ENCODE measurements at places on chromosomes 7 and 10.

DNA sequence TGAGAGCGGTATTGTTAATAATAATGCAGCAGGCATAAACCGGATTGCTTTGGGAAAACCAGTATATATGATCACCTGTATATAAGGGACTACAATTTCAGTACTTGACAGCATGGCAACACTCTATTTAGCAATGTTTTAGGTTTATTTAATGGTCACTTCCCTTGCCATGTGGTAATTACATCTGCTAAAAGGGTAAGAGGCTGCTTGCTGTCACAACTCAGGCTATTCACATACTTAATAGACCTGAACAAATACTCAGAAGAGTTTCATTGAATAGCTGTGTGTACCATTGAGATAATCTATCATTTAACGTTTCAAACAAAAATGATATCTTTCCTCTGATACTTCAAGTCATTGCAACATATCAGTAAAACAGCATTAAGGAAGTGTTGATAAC, 90.1 kb downstream of the PCDH15 start:
- DNase-seq = no peak

DNA sequence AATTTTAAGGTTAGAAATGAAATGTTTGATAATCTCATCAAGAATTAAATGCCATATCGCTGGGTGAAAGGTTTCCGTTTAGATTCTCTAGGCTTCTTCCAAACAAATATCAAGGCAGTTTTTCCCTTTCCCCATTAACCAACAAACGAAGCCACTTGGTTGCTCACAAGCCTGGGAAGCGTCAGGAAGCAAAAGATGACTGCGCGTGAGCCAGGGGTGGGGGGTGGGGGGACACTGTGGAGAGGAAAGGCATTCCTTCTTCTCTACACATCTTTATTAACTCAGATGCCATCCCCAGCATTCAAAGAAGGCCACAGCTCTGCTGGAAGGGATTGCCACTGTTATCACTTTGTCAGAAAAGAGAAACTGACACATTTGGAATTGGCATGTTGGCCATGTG, 207.1 kb downstream of the TRIL start:
- DNase-seq = no peak

DNA sequence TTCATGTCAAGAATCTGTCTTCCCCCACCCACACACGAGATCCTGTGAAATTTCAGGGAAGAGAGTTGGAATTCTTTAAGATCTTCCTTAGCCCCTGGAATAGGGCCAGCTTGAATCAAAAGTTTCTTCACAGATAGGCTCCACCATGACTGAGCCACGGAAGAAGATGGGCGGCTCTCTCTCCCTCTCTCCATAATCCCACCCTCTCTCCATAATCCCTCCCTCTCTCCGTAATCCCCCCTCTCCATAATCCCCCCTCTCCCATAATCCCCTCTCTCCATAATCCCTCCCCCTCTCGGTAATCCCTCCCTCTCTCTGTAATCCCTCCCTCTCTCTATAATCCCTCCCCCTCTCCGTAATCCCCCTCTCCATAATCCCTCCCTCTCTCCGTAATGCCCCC, 20.4 kb downstream of the SHH start:
- DNase-seq = no peak

GRCh38 chr7:42108803-42109528, 128.0 kb downstream of the GLI3 start:
- no peak for DNase-seq

- no peak for DNase-seq
Measured at GRCh38 chr7:141076377-141076776, 2.5 kb downstream of the TMEM178B start.

- no peak for DNase-seq
Measured at GRCh38 chr7:105691082-105691679, 109.9 kb upstream of the EFCAB10 start.

DNA sequence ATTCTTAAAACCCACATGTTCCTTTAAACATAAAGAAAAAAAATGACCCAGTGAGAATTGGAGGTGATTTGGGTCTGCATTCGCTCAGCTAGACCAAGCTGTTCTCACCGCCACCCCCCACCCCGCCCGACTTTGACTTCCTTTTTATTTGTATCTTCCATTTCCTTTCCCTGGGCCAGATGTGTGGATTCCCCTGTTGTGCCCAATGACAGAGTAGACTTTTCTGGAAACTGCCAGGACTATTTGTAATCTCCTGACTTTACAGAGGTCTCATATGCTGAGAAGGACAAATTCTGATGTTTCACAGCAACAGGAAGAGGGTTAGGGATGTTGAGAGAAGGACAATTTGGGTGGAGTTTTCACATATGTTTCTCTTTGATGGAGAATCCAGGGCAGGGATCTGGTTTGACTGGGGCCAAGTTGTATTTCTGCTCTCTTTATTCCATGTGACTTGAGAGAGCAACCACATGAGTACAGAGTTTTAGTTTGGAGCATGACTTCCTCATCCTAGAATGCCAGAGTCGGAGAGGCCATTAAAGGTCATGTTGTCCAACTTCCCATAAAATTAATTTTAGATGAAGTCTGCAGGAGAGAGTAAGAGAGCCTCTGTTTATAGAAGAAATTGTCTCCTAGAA, 1023.2 kb downstream of the LRMDA start:
- DNase-seq = no peak

DNA sequence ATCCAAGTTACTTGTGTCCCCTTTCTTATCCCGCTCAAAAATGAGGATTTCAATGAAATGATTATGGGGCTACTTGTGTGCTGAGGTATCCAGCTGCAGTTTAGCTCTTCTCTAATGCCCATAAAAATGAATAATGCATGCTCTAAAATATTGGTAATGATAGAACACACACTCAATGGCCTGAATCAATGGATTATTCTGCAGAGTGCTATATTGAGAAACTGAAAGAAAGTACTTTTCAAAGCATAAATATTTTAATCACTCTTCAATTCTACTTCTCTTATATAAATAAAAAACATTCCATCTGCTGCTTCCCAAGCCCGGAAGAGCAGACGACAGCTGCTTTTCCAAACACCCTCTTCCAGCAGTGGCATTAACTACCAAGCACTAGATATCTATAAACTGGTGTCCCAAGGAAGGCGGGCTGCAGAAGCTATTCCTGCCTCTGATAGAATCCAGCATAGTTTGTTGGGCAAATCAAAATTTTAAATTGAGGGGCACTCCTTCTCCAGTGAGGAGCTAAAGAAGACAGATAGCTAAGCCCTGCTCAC, 284.9 kb upstream of the AOAH start:
- DNase-seq = no peak

GRCh38 chr10:17609523-17610079, 7.6 kb downstream of the HACD1 start:
- DNase-seq = no peak

DNA sequence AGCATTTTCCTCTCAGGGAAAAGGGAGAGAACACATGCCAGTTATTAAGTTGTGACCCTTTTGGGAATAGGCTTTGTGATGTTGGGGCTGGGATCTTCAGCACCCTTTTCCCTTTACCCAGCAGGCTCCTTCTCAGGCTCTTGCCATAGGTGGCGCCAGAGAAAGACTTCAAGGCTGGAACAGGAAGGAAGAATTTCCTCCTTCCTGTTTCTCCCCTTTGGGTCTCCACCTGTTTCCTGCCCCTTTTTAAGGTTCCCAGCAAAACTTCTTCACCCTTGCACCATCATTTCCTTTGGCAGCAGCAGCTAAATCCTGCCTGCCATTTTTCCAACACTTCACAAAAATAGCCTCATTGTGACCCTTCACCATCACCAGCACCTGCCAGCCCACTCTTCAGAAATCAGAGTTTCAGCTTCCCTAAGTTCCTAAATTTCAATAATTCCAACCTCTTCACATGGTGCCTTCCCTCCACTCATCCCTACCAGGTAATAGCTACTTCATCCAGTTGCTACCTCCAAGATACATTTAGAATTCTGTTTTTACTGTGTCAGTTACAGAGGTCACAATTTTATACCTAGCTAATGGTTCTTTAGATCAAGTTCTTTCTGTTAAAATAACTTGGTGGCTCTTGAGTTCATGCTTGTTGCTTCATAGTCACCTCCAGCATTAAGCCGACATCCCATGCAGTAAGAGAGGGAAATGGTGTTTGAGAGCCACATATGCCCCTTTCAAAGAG, 22.4 kb upstream of the FOXK1 start:
- no peak for DNase-seq

GRCh38 chr7:41731493-41732435, 28.9 kb upstream of the INHBA start:
- DNase-seq = no peak

- DNase-seq = no peak
Measured at GRCh38 chr7:151992375-151992774, 33.1 kb upstream of the GALNT11 start.

GRCh38 chr10:113463777-113464176, 89.1 kb upstream of the HABP2 start:
- DNase-seq = no peak

DNA sequence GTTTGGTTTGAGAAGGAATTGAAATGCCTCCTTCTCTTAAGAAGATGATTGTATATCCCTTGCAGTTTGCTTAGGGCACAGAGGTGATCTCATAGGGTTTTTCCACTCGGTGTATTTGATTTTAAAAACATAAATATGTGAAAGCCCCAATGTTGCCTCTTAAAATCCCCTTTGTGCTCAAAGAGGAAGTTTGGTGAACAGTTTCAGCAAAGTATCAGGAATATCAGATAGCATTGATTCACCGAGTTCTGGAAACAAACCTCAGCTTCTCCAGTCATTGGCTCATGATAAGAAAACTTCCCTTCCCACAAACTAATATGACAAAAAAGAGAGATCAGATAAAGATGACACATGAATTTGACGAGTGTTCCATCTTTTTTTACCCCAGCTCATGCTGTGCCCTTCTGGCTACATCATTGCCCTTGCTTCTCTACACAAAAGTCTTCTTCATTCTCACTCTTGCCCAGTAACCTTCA, 20.1 kb upstream of the SMNDC1 start:
- DNase-seq = no peak

GRCh38 chr7:40758590-40758989, 623.8 kb downstream of the SUGCT start:
- no peak for DNase-seq

- no peak for DNase-seq
Measured at GRCh38 chr7:65975814-65976445, 6.1 kb downstream of the GUSB start.

DNA sequence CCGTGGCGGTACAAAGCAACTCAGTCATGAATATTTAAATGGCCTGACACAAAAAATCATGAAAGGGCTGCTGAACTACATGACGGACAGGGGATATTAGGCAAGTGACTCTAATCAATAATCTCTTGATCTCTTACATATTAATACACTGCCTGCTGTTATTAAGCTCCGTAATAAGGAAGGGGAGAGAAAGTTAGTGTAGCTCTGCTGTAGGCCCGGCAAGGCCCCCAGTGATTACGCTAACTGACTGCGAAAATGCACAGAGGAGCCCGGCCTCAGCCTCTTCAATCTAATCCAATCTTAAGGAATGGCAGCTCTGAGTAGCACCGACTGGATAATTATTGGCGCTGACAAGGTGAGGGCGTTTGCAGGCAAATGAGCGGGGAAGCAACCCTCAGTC, 583.5 kb upstream of the MKI67 start:
- no peak for DNase-seq

DNA sequence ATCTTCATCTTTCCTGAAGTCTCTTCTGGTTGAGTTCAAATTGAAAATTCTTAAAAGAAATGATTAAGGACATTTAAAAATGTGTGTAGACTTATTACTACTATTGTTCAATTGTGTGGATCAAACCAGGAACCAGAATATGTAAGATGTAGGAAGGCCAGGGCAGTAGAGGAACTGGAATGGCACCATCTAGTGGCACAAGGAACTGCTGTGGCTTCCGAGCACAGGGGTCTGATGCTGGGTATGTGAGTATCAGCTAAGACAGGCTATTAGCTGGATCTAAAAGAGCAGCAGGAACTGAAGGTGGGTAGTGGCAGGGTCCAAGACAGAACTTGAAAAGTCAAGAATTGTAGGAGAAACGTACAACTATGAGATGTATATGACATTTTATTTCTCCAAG, 247.3 kb downstream of the SEMA3A start:
- no peak for DNase-seq

Measured in GM04503 (cell line).